ENCODE measurements at places on chromosomes 2 and 18.

DNA sequence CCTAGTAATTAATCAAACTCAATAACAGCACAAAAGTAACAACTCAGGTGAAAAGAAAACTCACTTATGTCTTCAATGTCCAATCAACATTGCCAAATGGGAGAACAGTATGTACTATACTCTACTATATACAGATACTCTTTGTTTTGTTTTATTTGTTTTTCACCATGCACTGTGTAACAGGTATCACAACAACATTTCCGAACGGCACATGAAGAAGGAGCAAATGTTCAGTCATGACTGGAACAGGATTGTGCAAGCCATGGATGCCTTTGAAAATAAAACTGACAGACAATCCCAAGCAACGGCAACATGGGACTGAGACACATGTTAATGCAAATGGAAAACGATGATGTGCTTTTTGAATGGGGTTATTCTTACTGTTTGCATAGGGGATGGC, 334.9 kb upstream of the THUMPD2 start:
- DNase-seq = no peak

DNA sequence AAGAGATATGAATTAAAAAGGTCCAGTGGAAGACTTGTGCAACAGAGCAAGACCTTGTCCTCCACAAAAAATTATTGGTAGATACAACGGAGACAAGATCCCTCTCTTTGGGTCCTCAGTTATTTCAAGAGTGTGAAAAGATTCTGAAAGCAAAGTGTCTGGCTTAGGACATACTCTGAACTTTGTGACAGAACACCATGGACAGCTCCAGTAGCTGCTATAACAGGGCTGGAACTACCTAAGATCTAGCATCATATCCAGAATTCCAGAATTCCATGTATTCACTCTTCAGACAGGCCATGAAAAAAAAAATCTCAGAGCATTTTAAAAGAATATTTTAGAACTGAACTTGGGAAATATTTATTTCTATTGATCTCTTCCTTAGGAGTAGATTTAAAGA, 74.8 kb upstream of the ZBTB14 start:
- no peak for DNase-seq

DNA sequence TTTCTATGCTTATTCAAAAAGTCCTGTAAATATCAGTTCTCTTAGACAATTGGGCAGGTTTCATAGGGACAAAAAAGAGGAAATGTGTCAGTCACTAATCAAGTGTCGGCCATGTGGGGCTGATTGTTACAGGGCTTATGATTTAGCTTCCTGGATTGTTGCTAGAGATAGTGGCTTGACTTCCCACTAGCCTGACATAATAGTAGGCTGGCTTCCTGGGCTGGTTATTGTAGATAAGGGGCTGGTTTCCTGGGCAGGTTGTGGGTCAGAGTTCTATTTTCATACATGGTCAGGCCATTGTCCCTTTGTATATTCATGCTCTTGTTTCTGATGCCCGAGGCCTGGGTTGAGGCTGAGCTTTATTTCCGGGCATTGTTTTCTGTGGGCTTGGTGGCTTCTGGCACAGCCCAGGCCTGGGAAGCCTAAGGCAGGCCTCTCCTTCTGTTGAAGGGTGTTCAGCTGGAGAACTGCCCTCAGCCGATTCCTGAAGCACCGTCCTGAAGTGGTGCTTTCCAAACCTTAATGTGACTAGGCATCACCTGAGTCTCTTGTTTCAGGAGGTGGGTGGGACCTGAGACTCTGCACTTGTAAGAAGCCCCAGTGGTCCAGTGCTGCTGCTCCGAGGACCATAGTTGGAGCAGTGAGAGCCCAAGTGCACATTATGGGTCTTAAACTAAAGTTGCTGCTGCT, 37.0 kb downstream of the CD8B2 start:
- DNase-seq = peak; percentile 97

- no peak for DNase-seq
Observed at GRCh38 chr18:72171596-72171995, 372.5 kb downstream of the CBLN2 start.

DNA sequence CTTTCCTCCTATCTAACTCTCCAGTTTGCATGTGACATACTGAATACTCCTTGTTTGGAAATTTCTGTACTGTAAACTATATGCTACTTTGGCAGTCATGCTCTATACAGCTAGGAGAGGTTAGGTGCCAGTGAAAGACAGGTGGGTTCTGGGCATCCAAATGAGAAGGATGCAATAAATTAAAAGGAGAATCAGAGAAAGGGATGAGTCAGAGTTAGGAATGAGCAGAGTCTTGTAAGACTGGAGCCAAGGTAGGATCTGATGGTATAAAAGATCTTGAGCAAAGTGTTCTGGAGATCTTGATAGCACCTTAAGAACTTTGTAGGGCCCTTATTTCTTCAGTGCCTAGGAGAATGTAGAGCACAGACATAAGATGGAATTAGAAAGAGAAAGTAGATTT, 58.7 kb upstream of the STAM2 start:
- no peak for DNase-seq

DNA sequence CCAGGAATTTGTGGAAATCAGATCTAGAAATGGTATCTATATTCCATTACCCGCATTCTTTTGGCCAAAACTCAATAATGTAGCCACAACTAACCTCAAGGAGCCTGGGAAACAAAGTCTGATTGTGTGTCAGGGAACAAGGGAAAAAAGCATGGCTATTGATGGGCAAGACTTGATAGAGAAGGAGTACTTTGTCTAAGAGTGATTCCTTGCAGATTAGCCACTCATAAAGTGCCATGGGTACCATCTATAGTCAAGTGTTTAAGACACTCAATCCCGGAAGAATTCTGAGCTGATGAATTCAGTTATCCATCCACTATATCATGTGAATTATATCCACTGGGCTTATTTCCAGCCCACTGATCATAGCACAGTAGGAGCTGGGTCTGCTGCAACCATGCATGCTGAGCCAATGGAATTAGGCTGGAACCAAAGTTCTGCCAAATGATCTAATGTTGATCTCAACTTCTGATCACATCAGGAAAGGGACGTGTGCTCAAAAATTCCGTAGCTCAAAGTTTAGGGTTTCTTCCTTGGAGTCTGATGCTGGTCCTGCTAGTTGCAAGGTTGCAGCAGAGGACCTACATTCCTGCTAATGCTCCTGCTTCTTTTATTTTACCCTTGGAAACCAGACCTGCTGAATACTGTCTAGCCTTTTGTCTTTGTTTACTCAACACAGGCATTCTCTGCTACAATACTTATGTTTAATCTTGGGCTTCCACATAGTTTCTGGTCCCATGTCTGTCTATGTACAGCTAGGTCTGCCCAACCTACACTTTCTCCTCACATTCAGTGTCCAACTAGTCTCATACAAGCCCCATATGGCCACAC, 629.7 kb downstream of the IRS1 start:
- DNase-seq = no peak

Measured in KBM-7 (cell line).